ENCODE measurements at places on chromosomes 6 and 20.

DNA sequence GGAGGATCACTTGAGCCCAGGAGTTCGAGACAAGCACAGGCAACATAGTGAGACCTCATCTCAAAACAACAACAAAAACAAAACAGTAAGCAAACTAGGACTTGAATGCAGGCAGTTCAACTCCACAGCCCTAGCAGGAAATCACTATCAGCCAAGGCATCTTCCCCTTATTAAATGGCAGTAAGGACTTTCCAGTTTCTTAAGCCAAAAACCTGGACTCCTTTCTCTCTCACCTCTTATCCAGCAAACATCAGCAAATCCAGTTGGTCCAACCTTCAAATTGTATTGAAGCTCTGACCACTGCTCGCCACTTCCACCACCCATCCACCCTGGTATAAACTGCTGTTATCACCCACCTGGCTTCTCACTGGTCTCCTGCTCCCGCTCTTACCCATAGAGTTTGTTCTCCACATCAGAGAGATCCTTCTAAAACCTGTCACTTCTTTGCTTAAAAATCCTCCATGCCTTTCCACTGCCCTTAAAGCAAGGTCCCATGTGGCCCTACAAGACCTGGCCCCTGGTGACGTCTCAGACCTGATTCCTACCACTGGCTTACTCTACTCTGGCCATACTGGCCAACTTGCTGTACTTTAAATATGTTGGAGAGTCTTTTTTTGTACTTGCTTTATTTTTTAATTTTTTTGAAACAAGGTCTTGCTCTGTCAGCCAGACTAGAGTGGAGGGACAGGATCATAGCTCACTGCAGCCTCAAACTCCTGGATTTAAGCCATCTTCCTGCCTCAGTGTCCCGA, 27.6 kb downstream of the BCL2L1 start:
- no peak for DNase-seq

DNA sequence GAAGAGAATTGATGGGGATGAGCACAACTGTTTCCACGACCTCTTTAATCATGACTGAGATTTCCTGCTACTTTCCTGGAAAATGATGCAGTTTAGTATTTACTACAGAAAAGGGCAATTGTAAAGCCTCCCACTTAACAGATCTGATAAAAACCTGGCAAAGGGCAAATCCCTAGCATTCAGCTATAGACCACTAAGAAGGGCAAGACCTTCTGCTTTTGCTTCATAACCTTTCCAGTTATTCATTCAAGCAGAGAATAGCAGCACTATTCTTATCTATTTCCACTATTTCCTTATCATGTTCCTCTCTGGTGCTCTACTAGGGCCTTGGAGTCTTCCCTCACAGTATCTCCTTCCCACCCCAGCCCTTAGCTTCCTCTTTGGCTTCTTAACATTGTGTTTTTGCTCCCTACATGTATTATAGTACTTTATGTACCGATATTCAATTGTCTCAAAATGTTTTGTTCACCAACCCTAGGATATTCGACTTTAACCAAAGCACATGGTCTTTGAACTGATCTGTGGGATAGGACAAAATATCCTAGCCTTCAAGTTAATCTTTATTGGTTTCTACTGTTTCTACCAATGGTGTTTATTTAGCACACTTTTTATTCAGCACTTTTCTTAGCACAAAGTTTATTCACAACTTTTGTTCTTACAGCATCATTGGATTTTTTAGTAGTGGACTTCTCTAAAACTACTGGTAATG, 32.7 kb upstream of the MANEA start:
- DNase-seq = no peak

GRCh38 chr6:108801366-108801765, 46.9 kb upstream of the ARMC2 start:
- DNase-seq = no peak

GRCh38 chr20:48724891-48725554, 102.8 kb downstream of the PREX1 start:
- no peak for DNase-seq
